ENCODE measurements at places on chromosomes 2 and 18.

DNA sequence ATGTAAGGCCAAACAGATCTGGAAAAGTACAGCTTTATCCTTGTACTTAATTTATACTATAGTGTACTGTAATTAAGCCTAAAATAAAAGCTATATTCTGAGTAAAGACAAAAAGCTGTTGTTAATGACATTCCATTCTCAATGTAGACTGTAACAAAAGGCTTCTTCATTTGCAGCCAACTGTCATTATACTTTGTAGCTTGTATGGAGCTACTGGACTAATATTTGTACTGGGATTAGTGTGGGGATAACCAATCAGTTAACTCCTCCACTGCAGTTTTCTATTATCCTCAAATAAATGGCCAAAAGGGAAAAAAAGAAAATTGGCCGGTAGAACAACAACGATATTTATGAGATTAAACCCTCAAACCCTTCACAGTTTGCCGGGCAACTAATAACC lies 66.5 kb downstream of the STK39 start:
- no peak for DNase-seq

- no peak for DNase-seq
Measured at GRCh38 chr2:72822794-72823193, 3.0 kb downstream of the EXOC6B start.

DNA sequence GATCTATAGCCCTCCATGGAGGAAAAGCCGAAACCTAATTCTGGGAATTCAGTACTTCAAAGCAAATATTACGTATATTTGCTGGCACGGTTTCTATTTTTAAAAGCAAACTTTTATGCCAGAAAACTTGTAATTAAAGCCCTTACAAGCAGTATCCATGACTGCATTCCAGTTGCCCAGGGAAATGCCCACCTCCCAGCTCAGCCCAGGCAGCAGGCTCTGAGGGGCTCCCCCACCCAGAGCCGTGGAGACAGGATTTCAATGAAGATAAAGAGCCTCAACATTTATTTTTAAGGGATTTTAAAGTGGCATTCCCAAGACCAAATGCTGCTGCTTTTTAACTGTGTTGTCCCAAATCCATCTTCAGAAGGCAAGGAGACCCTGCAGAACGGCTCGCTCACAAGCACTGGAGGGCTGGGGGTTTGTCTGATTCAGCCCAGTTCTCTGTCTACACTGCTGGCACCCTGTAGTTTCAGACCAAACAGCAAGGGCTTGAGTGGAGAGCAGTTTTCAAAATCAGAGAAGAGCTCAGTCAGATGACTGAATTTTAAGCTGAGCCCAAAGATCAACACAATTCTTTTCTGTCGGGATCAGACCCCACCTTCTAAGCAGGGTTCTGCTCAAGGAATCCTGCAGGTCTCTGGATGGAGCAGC lies 105.1 kb downstream of the KCNF1 start:
- no peak for DNase-seq

GRCh38 chr2:54809819-54810218 lies 86.4 kb downstream of the EML6 start:
- no peak for DNase-seq

DNA sequence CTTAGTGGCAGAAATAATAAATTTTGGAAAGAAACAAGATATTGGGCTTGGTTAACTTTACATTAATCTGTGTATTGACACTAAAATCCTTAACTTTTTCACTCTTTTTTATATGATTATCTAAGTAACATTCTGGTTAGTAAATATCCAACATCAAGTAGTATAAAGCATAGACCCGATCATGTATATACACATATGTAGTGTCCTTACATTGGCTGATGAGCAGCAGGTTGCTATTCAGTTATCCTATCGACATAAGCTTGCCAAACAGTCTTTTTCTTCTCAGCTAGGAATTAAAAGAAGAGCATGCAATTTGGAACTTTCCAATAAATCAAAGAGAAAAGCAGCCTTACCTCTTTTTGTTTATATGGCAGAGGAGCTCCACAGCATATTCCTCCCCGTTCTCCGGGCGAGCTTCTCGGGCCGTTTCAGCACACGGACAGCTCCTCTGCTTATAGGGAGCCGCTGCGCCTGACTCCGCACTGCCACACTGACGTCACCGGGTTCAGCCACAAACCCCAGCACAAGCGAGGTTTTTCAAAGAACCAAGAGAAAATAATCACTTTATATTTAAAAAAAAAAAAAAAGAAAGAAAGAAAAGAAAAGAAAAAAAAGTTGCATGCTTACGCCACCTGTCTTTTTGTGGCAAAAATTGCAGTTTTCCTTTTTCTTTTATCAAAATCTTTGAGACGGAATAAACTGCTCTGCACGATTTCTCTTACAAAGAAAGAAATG lies at the start of gene SCG2:
Gene SCG2, minus strand, starts transcription at position 430 of the 735 bp plus-strand sequence. CDS start 3,079 bp downstream, outside the sequence.
- peak; percentile 18 for DNase-seq

DNA sequence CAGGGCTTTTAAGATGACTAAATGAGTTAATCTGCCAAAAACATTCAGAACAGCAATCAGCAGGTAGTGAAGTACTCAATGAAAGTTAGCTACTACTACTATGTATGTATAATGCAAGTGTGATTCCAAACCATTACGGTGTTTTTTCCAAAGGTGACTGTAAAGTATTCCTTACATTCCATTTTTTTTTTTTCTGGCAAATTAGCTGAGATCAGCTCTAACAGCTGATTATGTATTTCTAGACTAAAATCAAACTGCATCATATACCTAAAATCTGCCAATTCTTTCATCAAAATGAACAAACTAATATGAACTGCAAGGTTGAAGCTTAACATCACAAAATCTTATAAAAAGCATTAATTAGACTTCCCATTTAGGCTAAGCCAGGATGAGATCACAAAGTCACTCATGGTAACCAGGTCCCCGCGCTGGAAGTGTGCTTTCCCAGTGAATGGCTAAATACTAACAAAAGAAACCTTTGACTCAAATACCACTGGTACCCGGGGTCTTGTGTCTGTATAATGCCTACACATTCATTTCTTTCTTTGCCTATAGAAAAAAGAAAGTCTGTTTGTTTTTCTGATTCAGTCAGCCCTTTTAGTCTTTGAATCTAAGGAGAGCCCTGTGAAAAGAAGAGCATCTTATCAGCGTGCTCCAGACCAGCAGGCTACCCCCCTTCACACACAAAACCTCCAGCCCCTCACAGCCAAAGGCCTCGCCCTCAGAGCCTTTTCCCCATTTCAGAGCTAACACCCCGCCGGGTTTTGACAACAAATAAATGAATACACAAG lies 88.3 kb downstream of the RBMS1 start:
- DNase-seq, result no peak

All from stimulated activated CD4-positive, alpha-beta T cell treated with anti-CD3 and anti-CD28 coated beads, Interleukin-1b, Interleukin-23, amount 100 ng/mL, for 48 hours (primary cell).